ENCODE measurements at places on chromosomes 6 and 20. TPM values are rescaled to one million over a fixed set of nuclear protein-coding genes. Genes with fewer than 3 reads are reported as not detected.

Gene GRM1
- not detected for total RNA-seq

Gene MRAP2
- total RNA-seq, result 4.7 TPM

Gene OR2J3
- total RNA-seq, result not detected

Gene EPPIN
- not detected for total RNA-seq

Gene PKIB
- total RNA-seq, result 35.3 TPM

All from Peyer's patch (tissue), 4 donors.